ENCODE measurements at places on chromosomes 7 and 10.

- no peak for DNase-seq
These were observed 48.5 kb downstream of the CPEB3 start for GRCh38 chr10:92242380-92242779.

DNA sequence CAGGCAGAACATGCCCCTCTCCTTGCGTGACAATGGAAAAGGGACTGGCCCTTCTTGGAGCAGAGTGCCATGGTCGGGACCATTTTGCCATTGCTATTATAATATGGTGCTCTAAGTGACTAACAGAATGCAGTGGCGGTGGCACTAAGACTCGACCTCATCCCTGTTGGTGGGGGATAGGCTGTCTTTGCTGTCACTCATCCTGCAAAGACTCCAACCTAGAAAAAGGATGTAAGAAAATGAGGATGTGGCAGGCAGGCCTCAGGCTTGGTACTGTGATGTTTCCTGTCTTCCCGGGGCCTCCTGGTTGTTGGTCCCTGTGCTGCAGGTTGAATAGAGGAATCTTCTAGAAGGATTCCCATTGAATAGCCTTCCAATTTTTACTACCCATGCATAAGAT is 18.6 kb downstream of the BLNK start:
- no peak for DNase-seq

DNA sequence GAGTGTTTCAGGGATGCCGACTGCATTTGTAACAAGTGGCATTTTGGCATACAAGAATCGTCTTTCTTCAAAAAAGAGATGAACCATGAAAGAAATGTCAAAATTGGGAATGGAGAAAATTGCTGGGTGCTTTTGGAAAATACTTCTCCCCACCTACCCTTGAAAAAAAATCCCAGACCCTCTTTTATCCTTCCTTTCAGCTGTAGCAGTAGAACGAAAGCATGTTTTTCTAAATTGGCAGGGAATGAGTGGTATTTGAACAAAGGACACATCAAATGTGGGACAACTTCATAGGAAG is 187.5 kb downstream of the NRP1 start:
- no peak for DNase-seq

DNA sequence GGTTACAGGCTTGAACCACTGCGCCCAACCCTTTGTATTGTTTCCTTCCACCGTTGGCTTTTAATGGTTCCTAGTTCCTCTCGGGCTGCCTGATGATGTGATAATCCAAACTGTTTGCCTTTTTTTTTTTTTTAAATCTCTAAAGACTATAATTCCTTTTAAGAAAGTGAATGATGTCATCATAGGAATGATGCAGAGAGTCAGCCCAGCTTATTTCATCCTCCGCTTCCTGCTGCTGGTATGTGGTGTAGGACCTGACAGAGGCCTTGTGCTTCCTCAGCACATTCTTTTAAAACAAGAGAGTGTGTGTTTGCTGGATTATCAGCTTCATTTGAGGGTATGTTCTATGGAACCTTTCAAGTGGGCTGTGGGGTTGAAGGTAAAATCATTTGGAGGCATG is 241.4 kb downstream of the LRMDA start:
- peak; percentile 63 for DNase-seq

DNA sequence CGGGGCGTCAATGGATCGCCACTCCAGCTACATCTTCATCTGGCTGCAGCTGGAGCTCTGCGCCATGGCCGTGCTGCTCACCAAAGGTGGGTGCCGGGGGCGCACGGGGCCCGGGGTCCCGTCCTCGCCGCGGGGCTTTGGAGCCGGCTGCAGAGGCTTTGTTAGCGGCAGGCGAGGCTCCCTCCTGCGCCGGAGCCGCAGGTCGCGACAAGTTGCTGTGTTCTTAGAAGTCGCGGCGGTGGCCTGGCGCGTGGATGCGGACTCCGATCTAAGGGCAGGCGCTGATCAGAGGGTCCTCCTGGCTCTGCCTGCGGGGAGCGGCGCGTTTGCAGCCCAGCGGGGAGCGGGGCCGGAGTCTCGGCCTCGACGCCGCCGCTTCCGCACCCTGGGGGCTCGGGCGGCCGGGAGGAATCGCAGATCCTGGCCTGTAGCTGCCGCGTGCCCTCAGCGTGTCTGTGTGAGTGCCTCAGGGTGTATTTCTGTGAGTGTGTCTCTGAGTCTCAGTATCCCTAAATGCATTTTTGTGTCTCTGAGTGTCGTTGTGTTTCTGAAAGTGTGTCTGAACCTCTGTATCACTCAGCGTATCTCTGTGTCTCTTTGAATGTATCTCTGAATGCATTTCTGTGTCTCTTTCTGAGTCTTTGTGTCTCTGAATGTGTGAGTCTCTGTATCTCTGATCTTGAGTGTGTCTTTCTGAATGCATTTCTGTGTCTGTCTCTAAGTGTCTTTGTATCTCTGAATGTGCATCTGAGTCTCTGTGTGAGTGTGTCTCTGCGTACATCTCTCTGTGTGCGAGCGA is 766 bp downstream of the BAMBI start:
- DNase-seq = peak; percentile 32

- DNase-seq = peak; percentile 4
These were observed 138.0 kb upstream of the TARP start for GRCh38 chr7:38411404-38411803.

DNA sequence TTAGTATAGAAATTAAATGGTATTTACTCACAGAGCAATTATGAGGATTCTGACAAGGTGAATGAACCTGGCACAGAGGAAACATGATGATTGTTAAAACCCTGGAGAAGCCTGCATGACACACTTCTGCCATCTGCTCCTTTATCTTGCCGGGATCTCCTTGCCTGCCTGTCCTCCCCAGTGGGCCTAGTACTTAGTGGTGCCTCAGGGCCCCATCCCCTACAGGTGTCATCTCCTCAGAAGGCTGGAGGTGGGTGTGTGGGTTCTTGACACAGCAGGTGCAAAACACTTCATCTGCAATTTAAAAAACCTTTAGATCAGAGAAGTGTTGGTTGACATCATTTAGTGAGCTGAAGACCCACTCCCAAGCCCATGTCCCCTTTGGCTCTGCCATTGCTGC is 261.2 kb downstream of the ADRA2A start:
- DNase-seq = no peak

DNA sequence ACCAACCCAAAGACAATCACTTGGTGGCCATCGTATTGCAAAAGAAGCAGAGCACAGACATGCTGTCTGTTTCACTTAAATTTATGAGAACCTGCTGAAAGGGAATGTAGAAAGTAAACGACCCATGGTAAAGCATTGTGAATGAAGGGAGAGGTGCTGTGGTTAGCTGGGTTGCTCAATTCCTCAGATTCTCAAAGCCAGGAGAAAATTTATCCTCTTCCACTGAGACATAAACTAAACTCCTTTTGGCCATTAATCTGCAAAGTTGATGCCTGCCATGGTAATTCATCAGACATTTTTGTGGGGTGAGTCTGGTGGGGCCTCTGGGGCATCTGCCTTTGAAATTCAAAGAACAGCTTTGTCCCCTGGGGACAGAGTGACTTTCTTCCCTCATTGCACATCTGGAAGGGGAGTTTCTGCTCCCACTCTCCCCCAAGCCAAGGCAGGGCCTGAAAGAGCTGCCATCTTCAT is 951.0 kb downstream of the LRMDA start:
- DNase-seq = peak; percentile 95

DNA sequence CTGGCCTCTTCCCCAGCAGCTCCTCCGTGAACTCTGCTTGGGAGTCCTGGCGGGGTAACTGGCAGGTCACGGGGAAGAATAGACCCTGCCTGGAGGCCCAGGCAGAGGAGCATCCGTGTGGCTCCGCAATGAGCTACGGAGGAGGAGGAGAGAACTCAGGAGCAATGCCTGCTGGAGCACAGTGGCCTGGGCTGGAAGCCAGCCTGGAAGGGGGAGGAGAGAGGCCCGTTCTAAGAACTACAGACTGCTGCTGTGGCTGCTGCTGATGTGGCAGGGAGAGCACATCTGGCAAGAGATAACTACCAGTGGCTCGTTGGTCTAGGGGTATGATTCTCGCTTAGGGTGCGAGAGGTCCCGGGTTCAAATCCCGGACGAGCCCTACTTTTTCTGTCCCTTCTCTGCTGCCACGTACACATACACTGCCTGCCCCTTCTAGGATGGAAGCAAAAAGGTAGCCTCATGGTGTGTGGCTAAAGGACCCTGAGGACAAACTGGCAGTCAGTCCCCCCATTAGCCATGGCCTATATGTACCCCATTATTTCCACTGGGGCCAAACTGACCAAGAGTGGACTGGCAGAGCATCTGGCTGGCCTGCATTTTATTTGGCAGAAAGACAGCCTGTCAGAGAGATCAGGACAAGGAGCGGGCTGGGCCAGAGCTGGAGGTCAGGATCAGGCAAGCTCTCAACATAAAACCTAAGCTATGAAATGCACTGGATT is 7.7 kb upstream of the OPN1SW start:
- DNase-seq = peak; percentile 94

DNA sequence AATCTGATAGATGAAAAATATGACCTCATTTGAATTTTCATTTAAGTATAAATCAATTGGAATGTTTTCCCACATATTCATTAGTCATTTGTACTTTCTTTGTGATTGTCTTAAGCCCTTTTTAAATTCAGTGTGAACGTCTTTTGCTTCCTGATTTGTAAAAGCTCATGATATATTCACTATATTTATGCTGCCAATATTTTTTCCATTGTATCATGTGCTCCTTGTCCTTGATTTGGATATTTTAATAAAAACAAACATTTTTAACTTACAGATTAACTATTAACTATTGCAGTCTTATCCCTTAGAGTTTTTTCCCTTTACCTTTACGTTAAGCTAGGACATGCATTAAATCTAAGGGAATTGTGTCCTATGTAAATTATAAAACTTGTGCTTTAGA is 157.7 kb downstream of the ADAM12 start:
- DNase-seq = no peak

DNA sequence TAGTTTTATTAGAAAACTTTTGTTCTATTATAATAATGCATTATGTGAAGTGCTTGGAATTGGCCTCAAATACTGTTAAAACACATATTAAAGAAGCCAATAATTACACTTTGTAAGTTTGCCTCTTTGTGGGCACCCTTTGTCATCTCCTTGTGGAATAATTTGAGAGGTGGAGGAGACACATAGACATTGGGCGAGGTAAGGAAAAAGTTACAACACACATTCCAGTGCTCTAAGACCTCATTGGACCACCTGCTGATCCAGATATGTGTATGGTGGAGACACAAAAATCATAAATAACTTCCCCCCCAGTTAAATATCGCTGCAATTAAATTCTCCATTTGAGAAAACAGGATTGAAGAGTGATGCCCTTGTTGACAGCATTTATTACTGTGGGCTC is 511.8 kb downstream of the GFRA1 start:
- DNase-seq = peak; percentile 36

DNA sequence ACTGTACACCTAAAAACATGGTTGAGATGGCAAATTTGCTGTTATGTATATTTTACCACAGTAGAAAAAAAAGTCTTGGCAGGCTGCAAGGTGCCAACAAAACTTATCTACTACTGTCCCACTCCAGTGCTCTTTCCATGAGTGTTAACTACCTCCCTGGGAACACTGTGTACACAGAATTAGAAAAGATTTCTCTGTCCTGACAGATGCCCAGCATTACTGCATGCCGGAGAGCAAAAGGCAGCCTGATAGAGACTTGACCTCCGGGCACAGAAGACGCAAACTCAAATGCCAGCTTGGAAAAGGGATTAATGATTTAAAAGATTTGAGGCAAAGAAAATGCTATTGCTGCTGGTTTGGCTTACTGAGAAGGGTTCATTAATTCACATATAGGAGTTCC is 228.8 kb downstream of the TMEM178B start:
- no peak for DNase-seq

DNA sequence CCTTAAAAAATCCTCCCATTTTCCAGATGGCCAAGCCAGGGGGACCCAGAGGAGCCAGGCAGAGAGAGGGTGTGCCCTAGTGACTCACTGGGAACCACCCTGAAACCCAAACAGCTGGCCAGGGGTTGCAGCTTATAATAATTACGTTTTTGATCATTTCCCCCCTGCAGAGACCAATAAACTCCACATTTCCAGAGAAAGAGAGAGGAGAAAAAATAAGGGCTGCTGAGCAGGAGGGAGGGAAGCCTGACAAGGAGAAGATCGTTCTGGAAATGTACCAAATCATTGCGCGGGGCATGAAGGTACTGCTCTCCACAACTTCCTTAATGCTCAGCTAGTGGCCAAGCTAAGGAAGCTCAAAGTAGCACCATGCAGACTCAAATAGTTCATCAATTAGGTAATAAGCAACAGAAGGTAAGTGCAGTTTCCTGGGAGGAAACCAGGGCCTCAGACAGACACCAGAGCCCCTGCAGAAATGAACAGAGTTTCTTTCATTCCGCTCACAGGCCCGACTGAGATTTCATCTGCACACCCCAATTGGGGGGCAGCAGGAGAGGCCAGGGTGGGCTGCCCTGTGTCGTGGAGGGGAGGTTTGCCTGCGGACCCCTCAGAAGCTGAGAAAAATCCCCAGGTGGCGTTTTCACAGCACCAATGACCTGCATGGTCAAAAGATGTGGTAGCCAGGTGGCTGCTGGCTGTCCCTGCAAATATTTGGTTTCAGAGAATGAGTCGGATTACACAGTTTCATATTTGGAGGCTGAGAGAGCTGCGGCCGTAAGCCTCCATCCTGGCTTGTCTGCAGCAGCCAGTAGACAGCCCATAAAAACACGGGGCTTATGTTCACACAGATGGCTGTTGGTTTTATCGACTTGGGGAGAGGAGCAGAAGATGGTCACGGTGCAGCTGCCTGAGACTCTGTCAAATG is 153.2 kb upstream of the LYZL2 start:
- peak; percentile 66 for DNase-seq

DNA sequence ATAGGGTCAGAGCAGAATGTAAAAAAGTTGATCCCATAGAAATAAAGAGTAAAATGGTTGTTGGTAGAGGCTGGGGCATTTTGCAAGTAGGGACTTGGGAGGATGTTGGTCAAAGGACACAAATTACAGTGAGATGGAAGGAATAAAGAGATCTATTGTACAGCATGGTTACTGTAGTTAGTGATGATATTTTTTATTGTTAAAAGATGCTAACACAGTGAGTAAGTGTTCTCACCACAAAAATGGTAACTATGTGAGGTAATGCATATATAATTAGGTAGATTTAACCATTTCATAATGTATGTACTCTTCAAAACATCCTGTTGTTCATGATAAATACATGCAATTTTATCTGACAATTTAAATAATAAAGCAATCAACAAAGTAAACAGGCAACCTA is 280.7 kb upstream of the MAGI2 start:
- no peak for DNase-seq

DNA sequence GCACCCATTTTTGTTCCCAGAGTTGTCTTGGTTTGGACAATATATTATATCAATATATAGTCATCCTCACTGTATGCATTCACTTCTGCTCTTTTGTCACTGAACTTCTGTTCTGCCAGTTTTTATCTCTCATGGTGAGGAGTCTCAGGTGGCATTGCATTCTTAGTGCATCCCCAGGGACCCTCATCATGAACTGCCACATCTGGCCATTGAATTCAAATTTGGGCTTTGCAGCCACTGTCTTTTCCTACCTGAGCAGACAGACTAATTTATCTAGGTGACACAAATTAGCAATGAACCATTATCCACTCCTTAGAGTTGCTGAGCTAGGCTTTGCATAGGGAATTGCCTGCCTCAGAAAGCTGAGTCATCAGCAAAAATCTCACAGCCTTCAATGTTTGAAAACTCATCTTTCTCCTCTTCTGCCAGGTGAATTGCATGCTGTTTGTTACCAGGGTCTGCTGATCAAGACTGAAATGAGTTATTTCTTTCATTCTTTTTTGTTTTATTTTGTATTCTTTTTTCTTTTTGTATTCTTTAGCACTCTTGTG is 316.8 kb upstream of the MTPN start:
- DNase-seq = no peak

GRCh38 chr7:39383136-39383535 is 183.1 kb upstream of the YAE1 start:
- DNase-seq = peak; percentile 63
